ENCODE measurements at places on chromosomes 7 and 10.
A peak's percentile ranks its signal among the peaks of the same experiment; 100 is the strongest.

- DNase-seq = no peak
Measured at GRCh38 chr7:69746383-69746782, 148.1 kb downstream of the AUTS2 start.

DNA sequence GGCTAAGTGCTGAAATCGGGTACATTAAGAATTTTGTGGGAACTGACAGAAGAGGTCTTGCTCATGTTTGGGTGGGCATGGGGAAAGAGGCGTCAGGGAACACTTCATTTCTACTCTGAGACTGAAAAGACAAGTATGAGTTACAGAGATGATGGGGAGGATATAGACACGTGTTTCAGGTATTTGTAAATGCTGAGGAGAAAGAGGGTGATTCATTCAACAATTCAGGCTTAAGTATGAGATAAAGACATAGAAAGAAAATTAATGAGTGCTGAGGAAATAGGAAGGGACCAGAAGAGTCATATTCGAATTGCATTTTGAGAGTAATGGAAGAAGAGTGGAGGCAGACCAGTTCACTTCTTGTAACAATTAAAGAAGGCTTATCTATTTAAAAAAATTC, 143.6 kb downstream of the HBP1 start:
- DNase-seq = no peak

DNA sequence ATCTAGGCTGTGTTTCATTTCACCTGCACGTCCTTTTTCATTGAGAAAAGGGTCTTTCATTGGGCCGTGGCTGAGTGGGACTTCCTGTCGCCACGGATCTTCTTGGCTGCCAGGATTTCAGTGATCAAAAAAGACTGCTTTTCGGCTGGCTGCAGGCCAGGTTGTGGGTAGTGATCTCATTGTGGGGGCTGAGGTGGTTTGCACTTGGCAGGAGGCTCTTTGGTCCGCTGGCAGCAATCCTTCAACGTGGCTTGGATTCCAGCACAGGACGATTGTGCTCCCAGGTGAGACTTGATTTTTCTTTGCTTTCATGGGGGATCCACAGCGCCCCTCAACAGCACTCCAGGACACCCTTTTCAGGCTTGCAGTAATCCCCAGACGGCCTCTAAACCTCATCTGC, 29.0 kb upstream of the ZNF273 start:
- no peak for DNase-seq

DNA sequence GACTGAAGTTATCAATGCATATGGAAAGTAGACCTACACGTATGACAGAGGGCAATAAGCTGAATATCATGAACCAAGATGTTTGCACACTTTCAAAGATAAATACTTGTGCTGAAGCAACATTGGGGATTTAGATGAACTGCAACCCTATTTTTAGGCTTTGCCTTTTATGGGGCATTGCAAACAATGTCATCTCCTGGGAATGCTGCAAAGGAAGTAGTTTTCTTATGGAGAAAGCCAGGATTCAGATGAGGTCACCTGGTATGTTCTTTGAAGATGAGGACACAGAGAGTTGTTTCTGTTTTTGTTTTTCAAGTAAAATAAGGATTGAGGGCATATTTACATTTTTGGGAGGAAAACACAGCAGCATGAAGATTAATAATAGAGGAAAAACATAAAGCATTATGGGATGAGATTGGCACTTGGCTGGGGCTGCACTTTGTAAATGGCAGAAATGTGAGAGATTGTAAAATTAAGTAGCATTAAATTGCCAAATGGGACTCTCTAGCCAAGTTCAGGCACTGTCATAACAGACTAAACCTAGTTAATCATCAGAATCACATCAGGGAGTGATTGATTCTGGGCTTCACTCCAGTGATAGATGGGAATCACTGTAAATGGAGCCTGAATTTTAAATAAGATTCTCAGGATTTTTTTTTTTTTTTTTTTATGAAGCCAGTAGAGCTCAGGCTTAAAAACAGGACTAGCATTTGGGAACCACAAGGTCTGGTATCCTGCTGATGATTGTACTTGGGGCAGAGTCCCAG, 63.1 kb downstream of the MALRD1 start:
- DNase-seq = no peak

- no peak for DNase-seq
Measured at GRCh38 chr10:86295351-86295750, 71.2 kb downstream of the GRID1 start.

DNA sequence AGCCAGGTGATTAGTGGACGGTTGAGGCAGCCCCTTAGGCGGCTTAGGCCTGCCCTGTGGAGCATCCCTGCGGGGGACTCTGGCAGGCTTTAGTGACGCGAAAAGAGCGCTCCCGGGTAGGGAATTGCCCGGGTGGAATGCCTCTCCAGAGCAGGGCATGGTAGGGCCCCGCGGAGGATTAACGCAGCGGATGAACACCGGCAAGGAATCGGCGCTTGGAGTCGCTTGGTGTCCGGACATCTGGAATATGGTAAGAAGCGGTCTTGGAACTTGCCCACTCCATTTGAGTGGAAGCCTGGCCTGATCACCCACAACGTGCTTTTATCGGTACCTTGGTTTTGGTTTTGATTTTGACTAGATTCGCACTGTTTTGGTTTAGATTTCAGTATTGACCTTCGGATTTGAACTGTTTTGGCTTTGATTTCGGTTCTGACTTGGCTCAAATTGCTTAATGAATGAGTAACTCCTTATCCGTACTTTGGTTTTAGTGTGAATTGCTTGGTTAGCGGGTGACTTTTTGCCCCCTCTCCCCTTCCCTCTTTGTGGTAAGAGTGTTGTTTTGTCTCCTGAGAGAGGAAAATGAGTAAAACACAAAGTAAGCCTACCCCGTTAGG, 24.2 kb upstream of the CHST3 start:
- DNase-seq = no peak

GRCh38 chr7:154832557-154833138, 170.3 kb downstream of the PAXIP1 start:
- no peak for DNase-seq

DNA sequence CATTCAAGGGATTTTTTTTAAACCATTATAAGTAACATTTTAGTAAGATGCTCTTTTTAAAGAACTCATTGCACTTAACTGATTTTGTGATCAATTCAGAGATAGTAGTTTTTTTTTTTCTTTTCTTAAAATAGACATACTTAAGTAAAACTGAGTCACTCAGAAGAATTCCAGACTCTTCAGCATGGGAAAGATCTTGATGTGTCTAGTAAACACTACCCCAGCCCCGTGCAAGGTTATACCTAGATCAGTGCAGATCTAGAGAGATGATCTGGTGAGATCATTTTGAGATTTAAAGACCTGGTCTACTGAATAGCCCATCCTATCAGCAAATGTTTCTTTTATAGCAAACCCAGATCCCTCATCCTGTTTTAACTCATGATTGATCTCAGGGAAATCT, 8.6 kb downstream of the ADRB1 start:
- no peak for DNase-seq

DNA sequence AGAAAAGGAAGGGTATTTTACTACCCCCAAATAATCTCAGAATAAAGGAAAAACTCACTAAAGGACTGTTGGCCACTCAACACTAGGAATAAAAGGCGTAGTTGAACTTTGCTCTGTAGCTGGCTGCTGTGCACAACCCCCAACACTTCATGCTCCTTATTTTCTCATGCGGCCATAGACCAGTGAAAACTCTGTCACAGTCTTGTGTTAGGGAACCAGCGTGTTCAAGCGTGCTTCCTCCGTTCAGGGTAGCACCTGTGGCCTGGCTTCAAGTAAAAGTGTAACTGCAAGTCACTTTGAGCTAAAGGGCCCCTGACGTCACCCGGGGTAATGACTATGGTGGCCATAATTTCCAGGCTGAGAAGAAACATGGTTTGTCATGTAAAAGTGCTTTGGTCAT, 27.0 kb downstream of the BLNK start:
- no peak for DNase-seq

DNA sequence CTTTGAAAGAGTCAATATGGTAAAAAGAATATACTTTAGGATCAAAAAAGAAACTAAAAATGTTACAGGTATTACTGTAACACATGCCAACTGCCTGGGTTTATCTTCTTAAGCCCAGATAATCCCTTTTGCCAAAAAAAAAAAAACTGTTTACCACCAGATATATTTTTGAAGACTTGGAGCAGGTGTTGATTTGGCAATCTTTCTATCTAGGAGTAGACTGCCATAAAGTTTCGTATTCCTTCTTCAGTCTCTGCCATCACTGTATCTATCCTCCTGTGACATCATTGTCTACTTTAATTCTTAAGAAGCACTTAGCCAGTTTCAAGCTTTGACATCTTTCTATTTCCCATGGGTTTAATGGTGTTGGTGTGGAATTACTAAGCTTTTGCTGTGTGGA, 161.0 kb downstream of the ST7 start:
- no peak for DNase-seq

DNA sequence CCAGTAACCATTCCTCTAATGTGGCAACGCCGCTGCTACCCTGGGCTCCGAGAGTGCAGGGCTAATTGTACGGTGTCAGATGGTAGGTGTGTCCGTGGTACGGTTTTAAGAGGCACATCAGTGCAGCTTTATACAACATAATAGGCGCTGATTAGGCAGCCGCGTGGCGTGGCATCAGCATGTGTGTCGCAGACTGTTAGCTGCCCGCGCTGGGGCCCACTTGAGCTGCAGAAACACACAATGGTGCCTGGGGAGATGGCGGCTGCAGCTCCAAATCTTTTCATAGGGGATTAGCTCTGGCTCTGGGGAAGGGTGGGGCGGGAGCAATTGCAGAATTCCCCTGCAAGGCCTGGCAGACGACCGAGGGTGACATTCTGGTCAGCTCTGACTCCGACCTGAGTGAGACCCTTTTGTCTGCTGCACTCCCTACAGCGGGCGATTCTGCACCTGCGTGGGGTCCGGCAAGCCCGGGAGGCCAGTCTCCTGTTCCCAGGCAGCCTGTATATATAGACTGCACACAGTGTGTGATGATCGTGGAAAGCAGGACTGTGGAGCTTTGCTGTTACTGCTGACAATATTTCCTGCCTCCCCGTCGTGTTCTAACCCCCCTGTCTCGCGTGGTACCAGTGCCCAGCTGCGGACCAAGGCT, 722.7 kb upstream of the CELF2 start:
- DNase-seq = no peak

- peak; percentile 16 for DNase-seq
Measured at GRCh38 chr10:110993024-110993693, 73.8 kb downstream of the SHOC2 start.

DNA sequence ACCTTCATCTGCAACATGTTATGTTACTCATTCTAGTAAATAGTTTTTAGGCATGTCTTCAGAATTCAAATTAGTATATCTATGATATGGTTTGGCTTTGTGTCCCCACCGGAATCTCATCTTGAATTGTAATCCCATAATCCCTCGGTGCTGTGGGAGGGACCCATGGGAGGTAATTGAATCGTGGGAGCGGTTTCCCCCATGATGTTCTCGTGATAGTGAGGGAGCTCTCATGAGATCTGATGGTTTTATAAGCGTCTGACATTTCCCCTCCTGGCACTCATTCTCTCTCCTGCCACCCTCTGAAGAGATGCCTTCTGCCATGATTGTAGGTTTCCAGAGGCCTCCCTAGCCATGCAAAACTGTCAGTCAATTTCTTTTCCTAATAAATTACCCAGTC, 20.4 kb upstream of the GPR37 start:
- DNase-seq = no peak

DNA sequence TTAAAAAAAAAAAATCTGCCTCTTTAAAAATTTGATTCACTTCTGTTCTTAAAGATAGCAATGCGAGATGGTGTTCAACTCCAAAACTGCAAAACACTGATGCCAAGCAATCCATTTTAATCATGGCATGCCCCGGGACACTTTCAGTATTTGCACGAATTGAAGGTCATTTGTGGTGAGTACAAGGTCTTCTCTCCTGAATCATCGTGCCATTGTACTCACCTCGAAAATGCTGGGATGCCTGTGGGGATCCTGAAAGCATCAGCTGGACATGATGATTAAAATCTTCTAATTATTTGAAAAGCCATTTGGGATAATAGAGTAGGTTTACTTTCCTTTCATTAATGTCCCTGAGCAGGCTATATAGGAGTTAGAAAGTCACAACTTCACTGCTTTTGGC, 125.1 kb upstream of the NRP1 start:
- no peak for DNase-seq

GRCh38 chr10:99358101-99358500, 28.9 kb downstream of the CNNM1 start:
- DNase-seq = no peak

Data from CD4-positive, alpha-beta T cell treated with Interleukin-6 for 4 hours (primary cell).